ENCODE measurements at places on chromosomes 16 and 17.

DNA sequence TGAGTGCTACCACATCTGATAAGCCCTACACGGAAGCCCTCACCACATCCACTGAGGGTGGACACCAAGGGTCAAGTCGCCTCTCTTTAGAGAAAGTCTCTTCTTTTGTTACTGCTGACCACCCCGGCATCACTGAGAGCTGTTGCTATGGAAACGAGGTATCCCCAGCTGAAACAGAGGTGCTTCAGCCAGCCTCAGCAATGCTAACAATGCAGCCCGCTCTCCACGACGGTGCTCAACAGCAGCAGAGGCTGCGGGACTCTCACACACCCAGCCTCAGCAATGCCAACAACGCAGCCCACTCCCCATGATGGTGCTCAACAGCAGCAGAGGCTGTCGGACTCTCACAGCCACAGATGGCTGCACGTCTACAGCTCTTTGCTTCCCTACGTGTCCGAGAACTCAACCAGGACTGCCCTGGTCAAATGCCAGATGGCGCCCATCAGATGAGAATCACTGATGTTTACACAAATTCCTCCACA is 41.4 kb downstream of the VPS53 start:
- no peak for DNase-seq

DNA sequence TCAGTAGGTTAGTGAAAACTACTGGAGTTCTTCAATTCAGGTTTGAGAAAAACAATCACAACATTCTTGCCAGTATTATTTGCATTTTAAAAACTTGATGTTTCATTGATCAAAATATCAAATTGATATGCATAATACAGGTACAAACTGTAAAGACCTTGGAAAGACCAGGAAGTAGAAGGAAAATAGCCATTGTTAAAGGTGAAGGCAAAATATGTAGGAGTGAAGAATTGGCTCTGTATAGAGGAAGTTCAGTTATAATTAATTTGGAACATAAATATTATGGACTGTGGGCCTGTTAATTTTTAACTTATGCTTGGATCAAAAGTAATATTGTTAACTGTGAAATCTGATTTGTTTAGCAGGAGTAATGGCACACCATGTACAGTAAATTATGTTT is 112.6 kb downstream of the BCAS3 start:
- no peak for DNase-seq

DNA sequence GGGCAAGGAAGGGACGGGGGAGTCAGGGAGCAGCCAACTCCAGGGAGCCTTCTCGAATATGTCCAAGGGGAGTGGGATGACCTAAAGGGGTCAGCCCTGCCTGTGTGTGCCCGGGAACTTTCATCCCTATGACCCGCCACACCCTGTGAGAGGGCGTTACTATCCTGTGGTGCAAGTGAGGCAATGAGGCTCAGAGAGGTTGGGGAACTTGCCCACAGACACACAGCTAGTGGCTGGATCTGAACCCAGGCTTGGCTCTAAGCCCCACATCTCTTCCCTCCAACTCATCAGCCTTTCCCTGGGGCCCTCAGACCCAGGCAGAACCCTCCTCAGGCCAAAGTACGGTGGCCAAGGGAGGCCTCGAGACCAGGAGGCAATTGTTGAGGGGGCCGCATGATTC is 23.2 kb downstream of the JUP start:
- DNase-seq: no peak

DNA sequence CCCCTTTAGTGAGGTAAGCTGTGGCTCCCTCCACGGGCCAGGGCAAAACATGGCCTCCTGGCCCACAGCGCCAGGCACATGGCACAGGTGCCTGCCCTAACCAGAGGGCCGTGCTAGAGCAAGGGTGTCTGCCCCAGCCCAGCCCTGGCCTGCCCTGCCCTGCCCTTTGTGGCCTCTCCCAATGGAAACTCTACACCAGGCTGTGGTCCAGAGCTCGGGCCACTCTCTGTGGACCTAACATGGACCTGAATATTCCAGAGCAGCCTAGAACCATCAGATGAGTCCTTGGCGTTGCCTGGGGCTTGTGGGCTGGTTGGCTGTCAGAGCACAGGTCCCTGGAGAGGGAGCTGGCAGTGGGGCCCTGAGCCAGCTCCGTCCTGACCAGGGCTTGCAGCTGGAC is 8.0 kb upstream of the MRPL12 start:
- no peak for DNase-seq

DNA sequence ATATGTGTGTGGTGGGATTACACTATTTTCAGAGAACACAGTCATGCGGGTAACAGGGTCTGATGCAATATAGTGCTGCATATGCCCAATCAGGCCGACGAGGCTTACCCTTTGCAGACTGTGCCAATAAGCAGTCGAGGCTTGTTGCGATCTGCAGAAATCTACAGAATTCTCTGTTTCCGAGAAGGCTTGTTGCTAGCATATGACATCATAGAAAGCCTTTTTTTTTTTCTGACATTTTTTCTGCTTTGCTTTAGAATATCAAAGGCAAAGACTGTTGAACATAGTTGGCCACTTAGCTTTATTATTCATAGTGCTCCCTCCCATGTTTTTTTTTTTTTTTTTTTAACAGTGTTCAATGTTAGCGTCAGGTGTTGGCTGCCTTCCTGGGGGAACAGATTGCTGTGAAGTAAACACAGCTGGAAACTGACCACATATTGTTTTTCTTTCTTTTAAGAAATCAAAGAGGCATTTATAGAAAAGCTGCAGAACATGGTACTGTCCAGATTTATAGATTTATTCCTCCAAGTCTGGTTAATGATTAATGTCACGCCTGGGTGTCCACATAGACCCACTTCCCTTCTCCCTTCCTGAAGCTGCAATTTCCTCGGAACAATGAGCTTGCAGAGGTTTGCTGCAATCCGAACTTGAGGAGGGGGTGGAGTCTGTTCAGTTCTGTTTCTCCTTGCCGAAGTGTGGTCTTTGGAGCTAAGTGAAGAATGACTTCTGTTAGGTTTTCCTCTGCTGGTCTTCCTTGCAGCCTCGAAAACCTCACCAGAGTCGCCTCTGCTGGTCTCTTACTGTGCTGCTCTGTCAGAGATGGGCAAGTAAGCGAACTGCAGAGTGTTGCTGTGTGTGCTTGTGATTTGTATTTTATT is 87.3 kb downstream of the MAP2K6 start:
- no peak for DNase-seq
